ENCODE measurements at places on chromosomes 5 and 9.

GRCh38 chr9:32776201-32776600, 7.1 kb upstream of the TMEM215 start:
- DNase-seq: no peak

DNA sequence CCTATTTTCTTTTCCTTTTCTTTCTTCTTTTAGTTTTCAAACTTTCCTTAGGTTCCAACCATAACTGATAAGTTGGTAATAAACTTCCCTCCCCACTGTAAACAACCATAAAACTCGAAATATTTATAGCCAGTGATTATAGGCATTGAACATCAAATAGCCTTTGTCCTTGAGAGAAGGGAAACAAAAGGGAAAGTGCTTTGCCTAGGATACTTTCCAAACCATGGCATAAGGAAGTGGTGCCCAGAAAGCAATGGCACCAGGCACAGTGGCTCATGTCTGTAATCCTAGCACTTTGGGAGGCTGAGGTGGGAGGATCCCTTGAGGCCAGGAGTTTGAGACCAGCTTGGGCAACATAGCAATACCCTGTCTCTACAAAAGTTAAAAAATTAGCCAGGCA, 11.9 kb upstream of the PDLIM4 start:
- DNase-seq: no peak

GRCh38 chr9:22829236-22829635, 382.6 kb downstream of the DMRTA1 start:
- DNase-seq: no peak

DNA sequence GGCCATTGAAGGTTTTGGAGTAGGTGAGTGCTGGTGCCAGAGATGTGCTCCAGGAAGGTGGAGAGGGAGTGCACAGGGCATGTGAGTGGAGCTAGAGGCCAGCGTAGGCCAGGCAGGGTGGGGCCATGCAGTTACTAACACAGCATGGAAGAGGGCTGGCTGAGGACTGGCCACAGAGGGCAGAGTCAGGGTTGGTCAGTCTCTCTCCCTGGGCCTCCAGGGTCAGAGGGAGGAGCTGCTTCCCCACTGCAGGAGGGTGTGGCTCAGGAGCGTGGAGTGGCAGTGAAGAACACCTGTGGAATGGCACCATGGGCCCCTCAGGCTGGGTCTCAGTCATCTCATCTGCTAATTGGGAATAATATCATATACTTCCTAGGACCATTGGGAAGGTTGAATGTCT, 167.7 kb downstream of the MACROH2A1 start:
- DNase-seq: no peak

DNA sequence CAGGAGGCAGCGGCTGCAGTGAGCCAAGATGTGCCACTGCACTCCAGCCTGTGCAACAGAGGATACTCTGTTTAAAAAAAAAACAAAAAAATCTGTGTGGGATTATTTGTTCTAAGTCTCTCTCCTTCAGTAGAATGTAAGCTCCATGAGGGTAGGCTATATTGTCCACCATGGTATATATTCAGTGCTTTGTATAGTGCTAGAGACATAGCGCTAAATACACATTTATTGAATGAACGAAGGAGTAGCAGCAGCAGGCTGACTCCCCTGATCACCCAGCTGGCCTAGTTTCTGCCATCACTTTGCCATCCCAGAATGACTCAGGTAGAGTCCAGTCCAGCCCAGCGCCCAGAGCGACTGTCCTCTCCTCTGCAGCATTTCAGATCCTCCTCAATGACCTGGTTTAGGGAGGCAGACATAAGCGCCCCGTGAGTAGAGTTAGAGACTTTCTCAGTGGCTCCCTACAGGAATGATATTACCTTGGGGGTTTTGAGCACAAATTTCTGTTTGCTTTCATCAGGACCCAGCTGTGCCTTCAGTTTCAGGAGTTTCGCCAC, 716 bp downstream of the HARS1 start:
- DNase-seq: no peak

DNA sequence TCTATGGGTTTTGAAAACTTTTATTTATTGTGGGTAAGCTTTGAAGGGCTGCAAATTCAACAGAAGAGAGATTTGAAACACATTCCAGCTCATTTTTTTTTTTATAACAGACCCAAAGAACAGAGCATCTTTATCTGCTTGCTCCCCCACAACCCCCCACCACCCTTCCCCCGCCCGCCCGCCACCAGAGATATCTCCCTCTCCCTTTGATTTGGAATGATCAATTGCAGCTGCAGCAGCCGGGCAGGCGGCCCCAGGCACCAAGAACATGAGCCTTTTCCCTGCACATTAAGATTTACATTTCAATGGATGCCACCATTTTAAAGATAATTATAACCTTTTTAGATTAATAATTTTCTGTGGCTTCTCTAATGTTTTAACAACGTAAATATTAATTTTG, 510.9 kb downstream of the ZNF608 start:
- no peak for DNase-seq

DNA sequence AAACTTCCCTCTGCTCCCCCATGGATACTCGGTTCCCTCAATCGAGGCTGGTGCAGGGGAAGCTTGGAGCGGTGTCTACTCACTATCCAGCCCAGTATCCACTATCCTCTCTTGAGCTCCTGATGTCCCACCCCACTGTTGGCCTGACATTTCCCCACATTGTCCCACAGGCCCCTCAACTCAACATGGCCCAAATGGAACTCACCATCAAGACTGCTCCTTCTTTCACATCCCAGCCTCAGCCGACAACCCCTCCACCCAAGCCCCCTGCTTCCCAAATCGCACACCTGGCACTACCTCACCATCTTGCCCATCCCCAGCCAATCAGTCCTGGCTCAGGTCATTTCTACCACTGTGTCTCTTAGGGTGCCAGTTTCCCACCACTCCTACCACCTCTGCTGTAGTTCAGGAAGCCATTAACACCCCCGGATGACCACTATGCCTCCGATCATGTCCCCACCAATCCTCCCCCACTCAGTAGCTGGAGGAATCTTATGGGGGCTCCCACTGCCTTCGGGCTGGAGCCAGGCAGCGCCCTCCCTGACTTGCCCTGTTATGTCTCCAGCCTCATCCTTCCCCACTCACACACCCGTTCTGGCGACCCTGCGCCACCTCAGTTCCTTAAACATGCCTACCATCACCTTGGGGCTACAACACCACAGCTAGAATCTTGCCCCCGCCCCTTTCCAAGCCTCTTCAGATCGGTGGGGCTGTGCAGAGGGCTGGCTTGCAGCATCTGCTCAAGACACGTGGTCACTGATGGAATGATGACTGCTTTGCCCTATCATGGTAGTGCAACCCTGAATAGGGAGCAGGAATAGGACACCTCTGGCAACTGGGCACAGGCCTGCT, 273.6 kb downstream of the FSTL4 start:
- DNase-seq: no peak

- no peak for DNase-seq
Observed at GRCh38 chr5:102278231-102278630, 17.9 kb downstream of the SLCO4C1 start.

GRCh38 chr5:333945-334344, 12.4 kb downstream of the AHRR start:
- no peak for DNase-seq

- DNase-seq: peak; percentile 28
Observed at GRCh38 chr5:55600086-55600485, 65.3 kb upstream of the PLPP1 start.

DNA sequence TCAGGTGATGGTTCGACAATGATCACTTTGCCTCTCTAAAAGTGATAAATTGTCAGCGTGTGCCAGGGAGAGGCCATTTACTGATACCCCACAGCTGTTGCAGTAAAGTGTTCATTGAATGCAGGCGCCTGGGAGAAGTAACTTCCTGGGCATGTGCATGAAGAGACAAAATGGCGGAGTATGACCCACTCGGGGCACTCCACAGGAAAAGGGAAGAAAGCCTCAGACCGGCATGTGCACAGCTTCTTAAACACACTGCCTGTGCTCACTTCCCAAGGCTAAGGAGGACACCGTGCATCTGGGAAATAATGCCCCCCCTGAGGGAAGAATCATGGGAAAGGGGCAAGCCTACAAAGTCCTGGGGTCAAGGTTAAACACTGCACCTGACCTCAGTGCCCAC, 329.5 kb downstream of the ICE1 start:
- DNase-seq: no peak

- DNase-seq: no peak
Observed at GRCh38 chr5:141605523-141606277, 13.1 kb downstream of the DIAPH1 start.

GRCh38 chr5:170896779-170897178, 35.0 kb downstream of the RANBP17 start:
- no peak for DNase-seq

- no peak for DNase-seq
Observed at GRCh38 chr5:51225789-51226742, 157.2 kb upstream of the ISL1 start.

GRCh38 chr5:87195104-87195591, 72.5 kb upstream of the RASA1 start:
- DNase-seq: no peak

GRCh38 chr5:21783074-21783679, 1070.0 kb downstream of the CDH12 start:
- no peak for DNase-seq

GRCh38 chr9:105385381-105385985, 62.4 kb upstream of the FSD1L start:
- peak; percentile 43 for DNase-seq

GRCh38 chr5:5140479-5141338, 579 bp downstream of the ADAMTS16 start:
- no peak for DNase-seq

- DNase-seq: no peak
Observed at GRCh38 chr5:174694611-174695010, 29.8 kb upstream of the MSX2 start.

DNA sequence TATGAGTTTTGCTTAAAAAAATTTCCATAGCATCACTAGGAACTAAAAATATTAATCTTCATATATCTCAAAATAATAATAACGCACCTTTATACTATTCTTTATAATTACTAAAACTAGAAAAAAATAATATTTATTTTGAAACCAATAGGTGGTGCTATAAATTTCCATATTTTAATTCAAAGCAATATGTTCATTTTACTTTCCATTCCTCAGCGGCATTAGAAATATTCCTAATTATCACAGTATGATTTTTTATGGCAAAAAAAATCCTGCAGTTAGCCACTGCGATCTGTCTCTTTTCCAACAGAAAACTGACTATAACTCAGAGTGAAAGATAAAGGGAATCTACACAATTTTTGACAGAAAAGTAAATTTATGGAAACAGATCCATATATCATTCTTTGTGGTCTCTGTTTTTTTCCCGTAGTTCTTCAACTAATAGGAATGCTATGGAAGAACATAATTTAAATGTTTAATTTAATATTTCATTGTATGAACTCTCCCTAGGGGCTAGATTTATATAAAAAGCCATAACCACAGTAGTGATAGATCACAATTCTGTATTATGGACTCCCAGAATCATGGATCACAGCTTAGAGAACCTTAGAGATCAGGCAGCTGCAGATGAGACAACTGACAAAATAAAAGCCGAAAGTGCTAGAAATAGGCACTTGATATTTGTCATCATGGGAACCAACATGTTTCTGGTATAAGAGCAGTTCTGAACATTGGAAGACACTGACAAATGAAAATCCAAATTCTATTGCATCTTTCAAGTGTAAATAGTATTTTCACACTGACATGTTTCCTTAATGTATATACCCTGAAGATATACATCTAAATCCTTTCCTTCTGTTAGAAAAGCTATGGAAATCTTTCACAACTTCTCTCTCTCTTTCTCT, 167.7 kb upstream of the MPDZ start:
- DNase-seq: no peak

Measured in right hindlimb (tissue), 1 donor.